Stimulated activated CD8-positive, alpha-beta memory T cell treated with anti-CD3 and anti-CD28 coated beads, Interleukin-7, amount 100 ng/mL, for 1 hour (primary cell): ENCODE measurements at places on chromosomes 4 and X.

DNA sequence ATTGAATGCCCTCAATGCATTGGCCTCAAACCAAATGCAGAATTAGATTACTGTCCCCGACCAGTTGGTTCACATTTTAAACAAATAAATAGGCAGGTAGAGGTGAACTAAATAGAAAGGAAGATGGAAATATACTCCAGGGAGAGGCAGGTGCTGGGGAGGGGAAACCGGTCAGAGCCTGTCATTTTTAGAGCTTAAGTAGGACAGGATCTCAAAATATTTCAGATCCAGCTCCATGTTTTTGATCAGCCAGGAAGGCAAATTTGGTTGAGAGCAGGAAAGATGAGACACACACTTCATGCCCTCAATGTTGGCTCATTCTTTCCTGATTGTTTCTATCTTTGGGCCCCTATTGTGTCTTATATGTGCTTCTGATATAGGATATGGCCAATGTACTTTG is 206.7 kb downstream of the SHROOM3 start:
- DNase-seq: no peak

DNA sequence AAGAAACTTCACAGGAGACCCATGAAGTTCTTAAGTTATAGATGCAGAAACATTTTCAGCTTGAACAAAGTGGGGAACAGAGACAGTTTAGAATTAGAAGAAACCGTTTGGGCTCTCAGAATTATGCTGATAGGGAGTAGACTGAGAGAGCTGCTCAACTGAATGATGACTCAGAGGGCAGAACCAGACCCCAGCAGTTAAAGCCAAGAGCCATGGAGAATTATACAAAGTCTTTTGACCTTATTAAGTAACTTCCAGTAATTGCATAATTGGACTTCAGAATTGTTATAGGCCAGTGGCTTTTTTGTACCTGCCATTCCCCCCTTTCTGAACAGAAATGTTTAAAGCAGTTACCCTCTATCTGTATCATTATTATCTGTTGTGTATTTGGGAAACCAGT is 642.1 kb downstream of the CCSER1 start:
- DNase-seq: no peak

DNA sequence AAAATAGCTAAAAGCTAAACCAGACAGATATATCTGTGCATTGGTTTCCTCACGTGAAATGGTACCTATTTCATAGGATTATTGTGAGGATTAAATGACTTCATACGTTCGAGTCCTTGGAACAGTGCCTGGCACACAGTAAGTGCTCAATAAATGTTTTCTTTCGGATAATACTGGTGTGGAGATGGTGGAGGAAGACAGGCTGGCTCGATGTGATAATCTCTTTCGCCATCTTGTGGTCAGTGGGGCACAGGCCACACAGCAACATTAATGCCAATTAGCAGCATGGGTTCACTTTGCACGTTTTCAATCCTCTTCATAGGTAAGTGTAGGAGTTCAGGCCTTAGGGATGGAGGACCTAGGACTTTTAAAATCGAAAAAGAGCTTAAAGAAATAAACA is 9.3 kb downstream of the PAGE4 start:
- DNase-seq: no peak

DNA sequence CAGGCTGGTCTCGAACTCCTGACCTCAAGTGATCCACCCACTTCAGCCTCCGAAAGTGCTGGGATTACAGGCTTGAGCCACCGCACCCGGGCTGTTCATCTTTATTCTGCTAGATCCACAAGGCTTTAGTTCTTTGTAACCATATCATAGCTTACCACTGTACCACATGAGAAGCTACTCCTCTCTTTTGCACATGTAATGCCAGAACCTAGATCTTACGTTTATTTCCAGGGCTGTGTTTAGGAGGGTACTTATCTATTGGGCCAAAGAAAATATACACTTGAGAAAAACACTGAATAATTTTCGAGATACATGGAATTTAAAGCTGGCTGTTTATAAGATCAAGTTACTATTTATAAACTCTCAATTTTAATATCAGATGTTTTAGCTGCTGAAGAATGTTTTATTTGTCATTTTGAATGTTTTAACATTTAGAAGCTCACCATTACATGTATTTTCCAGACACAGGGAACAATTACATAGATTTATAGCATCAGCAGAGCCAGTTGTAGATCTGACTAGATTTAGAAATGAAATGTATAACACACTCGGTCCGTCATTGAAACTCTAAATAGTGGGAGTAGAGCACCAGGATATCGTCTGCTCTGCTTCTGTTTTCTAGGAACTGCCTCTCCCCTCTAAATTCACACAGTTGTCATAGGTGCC is 155.3 kb upstream of the HAND2 start:
- no peak for DNase-seq

- no peak for DNase-seq
Measured at GRCh38 chrX:107753187-107753586, 22.4 kb downstream of the TSC22D3 start.

DNA sequence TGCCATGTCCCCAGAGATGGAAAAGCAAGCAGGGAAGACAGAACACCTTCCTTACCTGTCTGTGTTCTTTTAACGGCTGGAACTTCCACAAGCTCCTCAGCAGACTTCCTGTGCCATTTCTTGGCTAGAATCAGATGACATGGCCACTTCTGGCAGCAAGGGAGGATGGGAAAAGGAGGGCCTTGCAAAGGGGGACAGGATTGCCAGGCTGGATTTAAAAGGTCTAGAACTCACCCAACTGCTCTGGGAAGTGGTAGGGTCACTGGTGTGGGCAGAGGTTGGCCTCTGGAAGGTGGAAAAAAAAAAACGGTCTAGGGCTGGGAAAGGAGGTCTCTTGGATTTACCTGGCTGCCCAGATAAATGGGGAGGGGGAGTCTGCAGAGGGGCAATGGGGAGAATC is 1.6 kb upstream of the USP11 start:
- no peak for DNase-seq
